ENCODE measurements at places on chromosomes 16 and 17.

DNA sequence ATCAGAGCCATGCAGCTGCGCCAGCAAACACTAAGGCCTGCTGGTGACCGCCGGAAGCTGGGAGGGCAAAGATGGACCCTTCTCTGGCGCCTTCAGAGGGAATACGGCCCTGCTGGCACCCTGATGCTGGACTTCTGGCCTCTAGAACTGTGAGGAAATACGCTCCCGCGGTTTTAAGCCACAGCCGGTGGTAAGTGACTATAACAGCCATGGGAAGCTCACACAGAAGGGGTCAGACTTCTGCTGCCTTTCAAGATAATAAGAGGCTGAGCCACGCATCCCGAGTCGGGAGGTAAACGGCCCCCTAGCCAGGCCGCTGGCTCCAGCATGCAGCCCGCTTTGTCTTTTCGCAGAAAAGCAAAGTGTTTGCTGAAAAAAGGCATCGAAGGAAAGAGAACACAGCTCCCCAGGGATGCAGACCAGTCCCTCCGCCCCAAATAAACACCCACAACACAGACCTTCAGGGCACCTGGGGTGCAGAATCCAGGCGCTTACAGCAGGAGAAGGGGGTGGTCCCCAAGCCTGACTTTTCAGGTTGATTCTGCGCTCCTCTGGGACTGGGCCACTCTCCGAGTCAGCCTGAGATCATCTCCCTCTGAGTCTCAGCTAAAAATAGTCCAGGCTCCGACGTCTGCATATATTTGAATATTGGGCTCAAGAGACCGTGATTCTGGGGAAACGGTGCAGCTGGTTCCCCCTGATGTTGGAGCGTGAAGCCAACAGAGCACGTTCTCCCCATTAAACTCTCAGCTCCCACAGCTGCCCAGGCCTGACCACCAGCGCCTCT is 89.7 kb downstream of the MGAT5B start:
- DNase-seq = no peak

DNA sequence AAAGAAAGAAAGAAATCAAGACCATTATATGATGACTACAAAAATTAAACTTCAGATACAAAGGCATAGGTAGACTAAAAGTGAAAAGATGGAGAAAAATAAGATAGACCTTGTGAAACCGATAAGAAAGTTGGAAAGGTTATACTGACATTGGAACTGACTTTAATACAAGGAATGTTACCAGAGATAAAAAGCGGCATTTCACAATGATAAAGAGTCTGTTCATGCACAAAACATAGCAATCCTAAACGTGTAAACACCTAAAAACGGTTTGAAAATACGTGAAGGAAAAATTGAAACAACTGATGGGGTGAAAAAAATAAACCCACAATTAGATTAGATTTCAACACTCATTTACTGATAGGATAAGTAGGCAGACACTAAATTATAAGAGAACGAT is 9.6 kb upstream of the ERN1 start:
- DNase-seq = no peak

DNA sequence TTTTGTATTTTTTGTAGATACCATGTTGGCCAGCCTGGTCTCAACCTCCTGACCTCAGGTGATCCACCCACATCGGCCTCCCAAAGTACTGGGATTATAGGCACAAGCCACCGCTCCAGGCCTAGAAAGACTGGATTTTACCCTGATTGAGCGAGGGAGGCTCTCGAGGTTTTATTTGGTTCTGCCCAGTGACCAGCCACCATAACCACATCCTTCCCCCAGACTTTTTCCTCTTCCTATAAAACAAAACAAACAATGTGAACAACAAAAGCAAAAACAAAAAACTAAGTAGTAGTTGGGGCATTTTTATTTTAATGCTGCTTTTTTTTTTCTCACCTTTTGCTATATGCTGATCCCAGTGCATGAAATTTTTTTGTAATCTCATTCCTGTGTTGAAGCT is 509.6 kb downstream of the MAF start:
- no peak for DNase-seq

- DNase-seq = no peak
Measured at GRCh38 chr16:60905811-60906210, 1130.4 kb downstream of the CDH8 start.

- peak; percentile 5 for DNase-seq
Measured at GRCh38 chr16:58855291-58855863, 121.3 kb upstream of the GOT2 start.

- DNase-seq = no peak
Measured at GRCh38 chr16:67463059-67463458, 17.9 kb downstream of the ATP6V0D1 start.

DNA sequence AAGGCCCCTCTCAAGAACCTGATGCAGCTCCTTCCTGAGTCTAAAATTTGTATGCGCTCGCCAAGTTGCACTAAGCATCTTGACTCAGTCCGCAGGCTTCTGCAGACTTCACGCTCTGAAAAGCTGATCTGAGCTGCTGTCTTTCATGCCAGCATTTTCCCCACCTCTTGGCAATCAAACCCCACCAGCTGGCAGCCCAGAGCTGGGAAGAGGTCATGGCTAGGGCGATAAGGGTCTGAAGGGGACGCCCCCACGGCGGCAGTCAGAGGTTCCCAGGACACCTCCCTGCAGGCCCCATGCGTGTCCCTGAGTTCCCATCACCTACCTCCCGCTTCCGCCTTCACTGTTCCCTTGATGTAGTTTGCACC is 5.1 kb upstream of the UNC13D start:
- no peak for DNase-seq

- no peak for DNase-seq
Measured at GRCh38 chr17:64106918-64107317, 23.0 kb downstream of the ERN1 start.

GRCh38 chr16:68406458-68407152 is 41.7 kb downstream of the SMPD3 start:
- no peak for DNase-seq

DNA sequence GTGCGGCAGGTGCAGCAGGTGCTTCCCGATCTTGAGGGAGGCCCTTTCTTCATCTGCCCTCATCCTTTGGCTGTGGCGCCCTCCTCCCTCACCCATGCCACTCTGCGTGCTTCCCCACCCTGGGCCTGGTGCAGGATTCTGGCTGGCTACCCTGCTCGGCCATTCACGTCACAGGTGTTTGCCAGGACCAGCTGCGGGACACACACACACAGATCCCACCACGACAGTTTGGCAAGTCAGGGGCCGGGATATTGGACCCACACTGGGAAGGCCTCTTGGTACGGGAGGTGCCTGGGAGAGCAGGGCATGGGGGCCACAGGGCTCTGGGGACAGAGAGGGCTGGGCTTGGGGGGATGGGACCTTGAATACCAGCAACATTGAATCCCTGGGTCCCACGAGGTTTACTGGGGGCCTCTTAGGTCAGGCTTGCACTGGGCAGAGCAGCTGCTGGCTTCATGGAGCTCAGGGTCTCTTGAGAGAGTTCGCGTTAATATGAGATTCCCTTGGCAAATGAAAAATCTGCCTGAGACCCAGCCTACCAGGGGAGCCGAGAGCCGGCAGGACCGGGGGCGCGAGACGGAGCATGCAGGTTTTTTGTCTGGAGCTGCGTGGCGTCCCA is 15.1 kb downstream of the ADCY7 start:
- no peak for DNase-seq

GRCh38 chr16:84982434-84982833 is 28.9 kb downstream of the ZDHHC7 start:
- DNase-seq = peak; percentile 55

DNA sequence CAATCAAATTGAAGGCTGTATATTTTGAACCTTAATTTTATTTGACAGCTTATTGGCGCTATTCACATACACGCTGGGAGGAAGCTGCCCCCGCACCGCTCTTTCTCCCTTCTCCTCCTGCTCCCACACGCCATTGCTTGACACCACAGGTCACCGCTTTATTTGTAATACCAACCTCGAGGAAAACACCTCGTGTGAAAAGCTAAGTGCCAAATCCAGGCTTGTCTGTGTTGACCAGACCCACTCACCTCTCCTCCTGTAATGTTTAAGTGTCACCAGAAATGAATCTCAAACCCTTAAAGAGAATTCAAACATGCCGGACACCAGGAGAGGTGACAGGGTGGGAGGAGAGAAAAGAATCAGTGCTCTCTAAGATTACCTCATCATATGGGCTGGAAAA is 331.4 kb downstream of the GRIN2A start:
- DNase-seq = no peak

Measured in HL-60 (cell line).